ENCODE measurements at places on chromosomes 11 and 22. TPM values are rescaled to one million over a fixed set of nuclear protein-coding genes. Genes with fewer than 3 reads are reported as not detected.

DNA sequence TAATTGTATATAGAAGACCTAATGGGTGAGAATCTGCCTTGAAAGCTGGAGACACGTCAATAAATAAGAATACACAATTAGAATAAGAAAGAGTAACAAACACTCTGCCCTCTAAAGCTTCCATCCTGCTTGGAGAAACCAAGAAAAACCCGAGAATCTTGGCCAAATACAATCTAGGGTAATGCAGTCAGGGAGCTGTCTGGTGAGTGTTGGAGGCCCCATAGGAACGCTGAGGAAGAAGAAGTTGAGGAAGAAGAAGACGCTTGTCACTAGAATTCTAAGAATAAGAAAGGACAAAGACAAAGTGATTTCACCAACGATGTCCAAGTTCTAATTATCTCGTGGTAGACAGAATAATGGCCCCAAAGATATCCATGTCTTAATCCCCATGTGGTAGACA is 4485.9 kb upstream of the OR11H1 start:
- no peaks in the 10 kb centered on the region for H3K36me3 ChIP-seq
- no peaks in the 10 kb centered on the region for H3K4me1 ChIP-seq
- no peaks in the 10 kb centered on the region for H3K27me3 ChIP-seq
- H3K27ac ChIP-seq: no peak overlapping the region
- no peak overlapping the region for H3K4me3 ChIP-seq

DNA sequence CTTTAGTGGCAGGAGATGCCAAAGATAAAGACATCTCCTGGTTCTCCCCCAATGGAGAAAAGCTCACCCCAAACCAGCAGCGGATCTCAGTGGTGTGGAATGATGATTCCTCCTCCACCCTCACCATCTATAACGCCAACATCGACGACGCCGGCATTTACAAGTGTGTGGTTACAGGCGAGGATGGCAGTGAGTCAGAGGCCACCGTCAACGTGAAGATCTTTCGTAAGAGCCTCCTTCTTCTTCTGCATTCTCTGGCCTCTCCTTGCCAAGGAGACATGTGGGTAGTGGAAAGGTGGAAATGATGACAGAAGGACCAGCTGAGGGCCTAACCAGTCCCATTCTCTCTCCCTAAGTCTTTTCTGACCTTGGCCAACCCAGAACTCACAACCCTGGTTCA is 110.1 kb upstream of the TTC12 start:
- peaks cover 13% of the 10 kb centered on the region for H3K27me3 ChIP-seq
- H3K4me3 ChIP-seq: no peak overlapping the region
- no peak overlapping the region for H3K27ac ChIP-seq
- H3K36me3 ChIP-seq: no peaks in the 10 kb centered on the region
- H3K4me1 ChIP-seq: peaks cover 6% of the 10 kb centered on the region

- H3K27ac ChIP-seq: no peak overlapping the region
- H3K27me3 ChIP-seq: peaks cover 12% of the 10 kb centered on the region
- no peak overlapping the region for H3K4me3 ChIP-seq
- H3K4me1 ChIP-seq: no peaks in the 10 kb centered on the region
These were observed 117.6 kb upstream of the FGF3 start for GRCh38 chr11:69936771-69937170.

- DNase-seq: no peak
- H3K4me1 ChIP-seq: peaks cover 14% of the 10 kb centered on the region
- no peak overlapping the region for H3K4me3 ChIP-seq
- H3K36me3 ChIP-seq: peaks cover 25% of the 10 kb centered on the region
- H3K27me3 ChIP-seq: no peaks in the 10 kb centered on the region
These were observed 51.0 kb downstream of the MIAT start for GRCh38 chr22:26708256-26709009.

DNA sequence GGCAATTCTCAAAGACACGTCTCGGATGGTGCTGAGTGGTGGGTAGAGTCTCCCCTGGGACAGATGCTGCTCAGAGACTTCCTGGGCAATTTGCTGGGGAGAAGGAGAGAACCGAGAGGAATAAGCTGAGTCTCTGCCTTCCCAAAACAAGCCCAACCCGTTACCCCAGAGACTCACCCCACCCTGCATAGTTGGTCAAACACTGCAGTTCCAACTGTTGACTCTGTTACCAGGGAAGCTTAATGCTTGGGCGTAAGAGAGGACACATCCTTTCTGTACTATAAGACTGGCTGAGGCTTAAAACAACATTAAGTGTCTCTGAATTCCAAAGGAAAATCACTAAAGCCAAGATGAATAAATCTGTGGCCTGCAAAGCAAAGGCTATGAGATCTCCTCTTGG is 68.1 kb downstream of the CCDC81 start:
- no peak for DNase-seq
- H3K27me3 ChIP-seq: no peaks in the 10 kb centered on the region
- H3K27ac ChIP-seq: no peak overlapping the region
- H3K4me3 ChIP-seq: no peak overlapping the region

DNA sequence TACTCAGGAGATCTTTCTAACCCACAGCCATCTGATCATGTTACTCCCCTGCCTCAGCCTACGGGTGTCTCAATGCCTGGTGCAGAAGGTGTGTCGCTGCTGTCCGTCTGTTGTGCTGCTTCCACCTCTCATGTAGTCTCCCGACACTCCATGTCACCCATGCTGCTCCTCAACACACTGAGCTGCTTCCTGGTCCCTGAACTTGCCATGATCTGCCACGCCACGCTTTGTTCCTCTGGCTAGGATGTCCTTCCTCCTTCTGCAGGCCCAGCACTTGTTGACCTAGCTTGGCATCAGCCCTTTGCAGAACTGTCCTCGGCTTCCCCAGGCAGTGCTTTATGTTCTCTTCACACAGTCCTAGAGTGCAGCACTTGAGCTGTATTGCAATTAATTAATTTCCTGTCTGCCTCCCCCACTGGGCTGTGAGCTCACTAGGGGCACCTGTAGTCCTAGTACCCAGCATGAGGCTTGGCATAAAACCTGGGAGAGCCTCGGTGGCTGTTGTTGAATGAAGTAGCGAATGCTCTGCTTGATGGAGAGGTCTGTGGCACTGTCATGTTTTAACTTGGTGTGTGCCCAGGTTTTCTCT is 9.5 kb downstream of the GTPBP1 start:
- DNase-seq: no peak
- H3K4me1 ChIP-seq: peaks cover 39% of the 10 kb centered on the region
- no peaks in the 10 kb centered on the region for H3K27me3 ChIP-seq

- H3K36me3 ChIP-seq: no peaks in the 10 kb centered on the region
- H3K27ac ChIP-seq: no peak overlapping the region
- DNase-seq: no peak
- no peaks in the 10 kb centered on the region for H3K4me1 ChIP-seq
These were observed 66.6 kb downstream of the CACNG2 start for GRCh38 chr22:36636916-36637315.

- no peak overlapping the region for H3K4me3 ChIP-seq
- no peak overlapping the region for H3K27ac ChIP-seq
- no peak for DNase-seq
- H3K4me1 ChIP-seq: peaks cover 9% of the 10 kb centered on the region
- no peaks in the 10 kb centered on the region for H3K27me3 ChIP-seq
These were observed 19.2 kb downstream of the PRR5 start for GRCh38 chr22:44721213-44721612.

DNA sequence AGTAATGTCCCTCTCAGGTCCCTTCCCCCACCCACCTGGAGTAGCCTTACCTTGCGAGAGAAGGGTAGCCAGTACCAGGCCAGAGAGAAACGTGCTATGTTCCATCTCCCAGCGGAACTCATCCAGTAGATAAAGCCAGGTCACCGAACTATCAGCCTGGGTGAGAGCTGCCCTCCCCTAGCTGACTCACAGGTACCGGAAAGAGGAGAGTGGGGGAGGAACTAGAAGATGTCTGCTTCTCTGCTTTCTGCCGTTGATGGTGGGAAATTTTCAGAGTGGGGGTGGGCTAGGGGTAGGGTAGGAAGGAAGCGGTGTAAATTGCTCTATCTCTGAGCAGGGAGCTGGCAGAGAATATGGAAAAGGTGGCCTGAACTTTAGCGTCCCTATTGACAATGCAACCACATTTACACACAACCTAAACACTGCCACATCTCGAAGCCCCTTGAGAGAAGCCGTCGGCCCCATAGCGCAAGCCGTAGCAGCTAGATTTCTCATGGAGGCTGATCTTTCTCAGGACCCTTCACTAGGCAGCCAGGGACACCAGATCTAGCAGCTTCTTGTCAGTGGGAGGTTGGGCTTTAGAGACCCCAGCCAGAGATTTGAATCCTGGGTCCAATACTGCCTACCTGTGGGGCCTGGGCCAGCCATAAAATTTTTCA is at the start of gene CD3D:
Gene CD3D (minus strand): TSS at position 203 of the 659 bp plus-strand sequence. CDS start 98 bp downstream, at position 105.
- H3K36me3 ChIP-seq: peaks cover 71% of the 10 kb centered on the region
- H3K27ac ChIP-seq: peak within 1 kb of the TSS; percentile 99
- peak; percentile 74 for DNase-seq
- H3K27me3 ChIP-seq: no peaks in the 10 kb centered on the region
- peak within 1 kb of the TSS; percentile 89 for H3K4me3 ChIP-seq

- no peak for DNase-seq
- no peaks in the 10 kb centered on the region for H3K27me3 ChIP-seq
- no peaks in the 10 kb centered on the region for H3K4me1 ChIP-seq
- no peak overlapping the region for H3K4me3 ChIP-seq
- peaks cover 6% of the 10 kb centered on the region for H3K36me3 ChIP-seq
These were observed 21.2 kb upstream of the RPS13 start for GRCh38 chr11:17098658-17099057.

DNA sequence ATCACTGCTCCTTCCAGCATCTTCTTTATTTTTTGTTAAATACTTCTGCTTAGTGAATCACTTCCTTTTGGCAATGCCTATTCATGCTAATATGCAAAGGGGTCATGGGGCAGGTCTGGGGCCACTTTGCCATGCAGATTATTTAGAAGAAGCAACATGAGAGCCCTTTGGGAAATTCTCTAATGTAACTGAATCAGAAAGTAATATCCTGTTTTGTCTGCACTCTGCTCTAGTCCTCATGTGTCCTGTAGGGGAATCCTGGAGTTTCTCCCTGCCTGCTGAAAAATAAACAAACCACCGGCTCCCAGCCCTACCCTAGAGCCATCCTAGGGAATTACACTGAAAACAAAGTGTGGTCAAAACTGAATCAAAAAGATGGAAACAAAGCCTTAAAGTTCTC is 176.5 kb upstream of the POU2AF2 start:
- H3K27me3 ChIP-seq: peaks cover 3% of the 10 kb centered on the region
- no peaks in the 10 kb centered on the region for H3K36me3 ChIP-seq
- DNase-seq: no peak
- H3K27ac ChIP-seq: no peak overlapping the region

DNA sequence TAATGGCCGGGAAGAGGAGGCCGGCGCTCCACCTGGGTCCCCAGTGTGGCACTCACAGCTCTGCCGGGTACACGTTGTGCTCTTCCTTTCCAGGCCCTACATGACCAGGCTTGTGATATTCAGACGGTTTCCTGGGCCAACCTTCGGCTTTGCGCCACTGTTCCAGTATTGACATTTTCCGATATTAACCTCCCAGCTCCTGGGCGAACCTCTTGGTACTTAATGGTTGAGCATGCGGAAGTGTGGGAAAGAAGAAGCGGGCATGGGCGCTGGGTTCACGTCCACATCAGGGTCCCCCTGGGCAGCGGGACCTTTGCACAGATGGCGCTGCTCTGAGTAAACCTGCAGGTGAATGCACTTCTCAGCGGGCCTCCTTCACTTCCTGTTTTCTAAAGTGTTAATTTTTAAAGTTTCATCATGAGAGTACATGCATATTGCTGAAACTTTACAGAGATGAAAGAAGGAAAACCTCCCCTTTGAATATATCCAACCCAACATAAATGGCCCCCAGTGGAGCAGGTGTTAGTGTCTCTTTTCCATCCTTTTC is 286.7 kb downstream of the TBC1D22A start:
- peaks cover 21% of the 10 kb centered on the region for H3K4me1 ChIP-seq
- no peak overlapping the region for H3K27ac ChIP-seq
- H3K36me3 ChIP-seq: no peaks in the 10 kb centered on the region
- no peaks in the 10 kb centered on the region for H3K27me3 ChIP-seq

GRCh38 chr11:44629732-44630345 is 64.4 kb downstream of the CD82 start:
- DNase-seq: no peak
- H3K4me3 ChIP-seq: no peak overlapping the region
- peaks cover 14% of the 10 kb centered on the region for H3K4me1 ChIP-seq
- peaks cover 4% of the 10 kb centered on the region for H3K27me3 ChIP-seq
- no peak overlapping the region for H3K27ac ChIP-seq

DNA sequence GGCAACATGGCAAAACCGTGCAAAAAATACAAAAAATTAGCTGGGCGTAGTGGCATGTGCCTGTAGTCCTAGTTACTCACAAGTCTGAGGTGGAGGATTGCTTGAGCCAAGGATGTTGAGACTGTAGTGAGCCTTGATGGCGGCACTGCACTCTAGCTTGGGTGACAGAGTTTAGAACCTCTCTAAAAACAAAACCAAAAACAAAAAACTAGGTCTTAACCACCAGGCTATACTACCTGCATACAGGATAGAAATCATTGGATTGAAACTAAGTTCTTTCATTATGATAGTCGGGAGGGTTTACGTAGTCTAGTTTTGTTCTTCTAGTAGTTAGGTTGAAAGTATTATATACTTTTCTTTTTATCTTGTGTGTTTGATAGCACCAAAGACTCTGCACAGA is 5.8 kb downstream of the RNF214 start:
- no peak for DNase-seq
- no peak overlapping the region for H3K27ac ChIP-seq
- peaks cover 13% of the 10 kb centered on the region for H3K4me1 ChIP-seq

DNA sequence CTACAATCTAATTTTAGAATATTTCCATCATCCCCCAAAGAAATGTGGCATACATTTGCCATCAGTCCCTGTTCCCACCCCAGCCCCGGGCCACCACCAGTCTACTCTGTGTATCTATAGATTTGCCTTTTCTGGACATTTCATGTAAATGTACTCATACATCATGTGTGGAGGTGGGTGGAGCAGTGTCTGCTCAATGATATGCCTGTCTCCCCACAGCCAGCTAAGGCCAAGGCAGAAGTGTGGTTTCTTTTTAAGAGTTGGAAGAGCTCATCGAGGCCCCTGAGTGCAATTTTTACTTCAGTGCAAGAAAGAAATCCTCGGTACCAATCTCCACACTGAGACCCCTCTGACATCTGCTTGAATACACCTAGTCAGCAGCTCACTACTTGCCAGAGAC is 80.5 kb downstream of the TP53I11 start:
- peaks cover 5% of the 10 kb centered on the region for H3K36me3 ChIP-seq
- H3K4me3 ChIP-seq: no peak overlapping the region
- H3K27ac ChIP-seq: no peak overlapping the region
- H3K4me1 ChIP-seq: peaks cover 5% of the 10 kb centered on the region

GRCh38 chr22:31347251-31348008 is 1.3 kb upstream of the PATZ1 start:
- H3K27ac ChIP-seq: peak overlapping the region; percentile 85
- H3K4me3 ChIP-seq: peak overlapping the region; percentile 81
- peak; percentile 69 for DNase-seq
- H3K36me3 ChIP-seq: peaks cover 22% of the 10 kb centered on the region

The GRM5 gene
- total RNA-seq: not detected

The GGTLC2 gene
- total RNA-seq: not detected

The SCGB1C1 gene
- not detected for total RNA-seq

The AMOTL1 gene
- total RNA-seq: 4.0 TPM

The APOBEC3B gene
- 51.6 TPM for total RNA-seq

The GAB4 gene
- total RNA-seq: not detected

The LINC01488 gene
- not detected for total RNA-seq

The NAV2 gene
- total RNA-seq: 0.70 TPM

The MED17 gene
- total RNA-seq: 40.6 TPM

The TRIM77 gene
- not detected for total RNA-seq

The TECTA gene
- total RNA-seq: 0.20 TPM

All from activated CD4-positive, alpha-beta memory T cell treated with anti-CD3 and anti-CD28 coated beads, Interleukin-2, amount 10 ng/mL, durations not matched to agents 7 days and 5 days (primary cell).